HT-29 (cell line): ENCODE measurements at places on chromosomes 1 and 21.

DNA sequence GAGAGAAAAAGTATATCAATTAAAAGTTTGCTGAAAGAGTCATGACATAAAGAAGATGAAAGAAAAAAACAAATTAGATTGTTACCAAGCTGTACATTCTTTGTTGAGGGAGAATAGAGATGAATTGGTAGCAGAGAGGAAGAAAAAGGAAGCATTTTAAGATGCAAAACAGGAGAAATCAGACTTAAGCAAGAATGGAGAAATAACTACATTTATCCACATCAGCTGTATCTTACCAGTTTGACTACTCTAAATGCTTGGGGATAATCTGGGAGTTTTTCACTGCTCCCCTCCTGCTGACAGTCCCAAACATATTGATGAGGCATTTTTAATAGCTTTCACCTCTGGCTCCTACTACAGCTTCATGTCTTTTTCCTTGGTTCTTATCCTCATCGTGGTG is 16.8 kb upstream of the PTPRC start:
- DNase-seq = no peak

GRCh38 chr21:33075596-33076195 is 5.8 kb downstream of the OLIG1 start:
- DNase-seq = no peak

GRCh38 chr21:42733037-42733627 is 79.7 kb downstream of the PDE9A start:
- no peak for DNase-seq

GRCh38 chr21:36396325-36396724 is 11.1 kb downstream of the CHAF1B start:
- no peak for DNase-seq

GRCh38 chr21:40054403-40054802 is 187.2 kb downstream of the PCP4 start:
- peak; percentile 66 for DNase-seq

DNA sequence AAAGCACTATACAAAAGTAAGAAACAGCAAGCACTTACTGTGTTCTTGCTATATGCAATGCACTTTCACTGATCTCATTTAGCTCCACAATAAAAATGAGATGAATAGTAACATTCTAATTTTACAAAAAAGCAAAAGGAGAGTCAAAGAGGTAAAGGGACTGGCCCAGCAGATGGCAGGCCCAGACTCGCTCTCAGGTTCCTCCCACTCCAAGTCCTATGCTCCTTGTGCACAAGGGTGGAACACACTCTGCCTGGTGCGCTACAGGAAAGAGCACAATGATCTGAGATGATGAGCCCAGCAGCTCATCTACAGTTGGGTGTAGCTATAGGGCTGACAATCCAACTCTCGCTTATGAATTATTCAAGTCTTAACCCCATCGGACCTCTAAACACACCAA is 94.1 kb upstream of the LYST start:
- DNase-seq = no peak
